Activated naive CD4-positive, alpha-beta T cell treated with anti-CD3 and anti-CD28 coated beads, Interleukin-2, amount 50 U/mL, for 72 hours (primary cell): ENCODE measurements at places on chromosomes 7 and 10. TPM values are rescaled to one million over a fixed set of nuclear protein-coding genes. Genes with fewer than 3 reads are reported as not detected.

DNA sequence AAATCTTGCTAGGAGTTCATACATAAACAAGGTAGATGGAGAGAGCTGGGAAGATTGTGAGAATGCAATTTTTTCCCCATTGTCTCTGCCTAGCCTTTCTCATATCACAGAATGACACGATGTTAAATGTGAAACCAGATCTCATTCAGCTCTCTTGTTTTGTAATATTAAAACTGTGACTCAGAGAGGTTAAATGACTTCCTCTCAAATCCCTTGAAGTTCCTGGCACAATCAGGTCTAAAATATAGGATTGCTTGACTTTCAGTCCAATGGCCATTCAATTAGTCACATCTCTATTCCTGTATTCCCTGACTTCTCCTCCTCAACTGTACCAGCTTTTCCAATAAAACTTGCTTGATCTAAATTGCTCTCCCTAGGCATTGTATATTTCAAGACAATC is 3.1 kb downstream of the ANKRD22 start:
- DNase-seq: no peak

DNA sequence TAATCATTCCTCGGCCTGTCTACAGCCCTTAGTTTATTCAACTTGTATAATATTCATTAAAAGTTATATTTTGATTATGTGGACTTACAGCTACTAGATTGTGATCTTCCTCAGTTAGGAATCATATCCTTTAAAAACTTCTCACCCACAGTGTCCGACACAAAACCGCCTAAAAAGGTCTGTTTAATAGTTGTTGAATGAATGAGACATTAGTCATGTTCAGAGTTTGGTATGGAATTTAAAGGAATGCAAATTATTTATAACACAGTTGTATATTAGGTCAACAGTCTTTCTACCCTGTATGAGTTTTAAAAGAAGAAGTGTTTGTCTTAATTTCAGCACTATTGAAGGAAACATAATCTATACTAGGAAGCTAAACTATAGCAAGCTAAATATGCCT is 390.0 kb downstream of the ARL4A start:
- DNase-seq: no peak

DNA sequence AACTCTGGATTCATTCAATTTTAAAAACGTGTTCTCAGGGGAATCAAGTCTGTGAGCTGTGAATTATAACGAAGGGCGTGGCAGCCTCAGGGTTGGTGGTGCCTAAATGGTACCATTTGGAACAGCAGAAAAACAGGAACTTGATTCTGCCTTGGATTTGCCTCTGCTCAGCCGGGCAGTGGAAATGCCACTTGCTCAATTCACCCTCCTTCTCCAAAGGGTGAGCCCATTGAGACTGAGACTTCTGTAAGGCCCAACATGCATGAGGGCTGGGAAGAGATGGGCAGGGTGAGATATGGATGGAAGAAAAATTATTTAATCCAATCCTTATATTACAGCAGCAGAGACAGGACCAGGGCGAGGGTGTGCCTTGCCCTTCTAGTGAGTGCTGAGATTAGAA is 107.1 kb upstream of the HABP2 start:
- DNase-seq: no peak

GRCh38 chr7:89800761-89801160 is 353.5 kb upstream of the STEAP1 start:
- DNase-seq: no peak

DNA sequence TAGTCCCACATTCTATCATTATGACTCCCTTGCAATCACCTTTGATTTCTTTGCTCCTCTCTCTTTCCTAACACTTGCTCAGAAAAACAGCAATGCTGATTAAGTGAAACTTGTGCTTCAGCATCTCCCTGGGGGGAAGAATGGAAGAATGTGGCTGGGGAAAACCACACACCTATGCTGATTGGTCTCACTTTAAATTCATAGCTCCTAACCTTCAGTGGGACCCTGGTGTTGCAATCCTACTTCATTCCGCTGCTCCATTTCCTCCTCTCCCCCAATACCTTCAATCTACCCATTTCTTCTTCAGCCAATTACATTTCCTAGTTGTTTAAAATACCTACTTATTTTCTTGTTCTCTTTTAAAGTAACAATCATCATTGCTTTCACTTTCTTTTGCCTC is 1166.7 kb upstream of the C7orf33 start:
- DNase-seq: no peak

DNA sequence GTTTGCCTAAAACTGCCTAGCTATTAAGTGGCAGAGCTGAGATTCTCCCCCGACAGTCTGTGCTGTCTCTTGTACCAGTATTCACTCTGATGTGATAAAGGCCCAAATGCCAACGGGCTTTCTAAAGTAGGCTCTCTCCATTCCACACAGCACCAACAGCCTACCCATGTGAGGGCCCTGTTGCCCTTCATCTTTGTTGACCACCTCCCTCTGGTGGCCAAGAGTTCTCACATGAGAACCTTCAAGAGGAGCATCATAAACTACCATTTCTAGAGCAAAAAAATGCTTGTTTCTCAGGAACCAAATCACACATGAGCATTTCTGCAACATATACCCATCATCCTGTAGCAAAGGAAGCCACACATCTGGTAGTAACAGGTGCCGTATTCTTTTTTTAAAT is 185.8 kb downstream of the GRM8 start:
- no peak for DNase-seq

- no peak for DNase-seq
Measured at GRCh38 chr10:109963439-109963838, 40.1 kb upstream of the XPNPEP1 start.

- DNase-seq: no peak
Measured at GRCh38 chr7:47954231-47954911, 6.1 kb upstream of the PKD1L1 start.

GRCh38 chr10:51758366-51758765 is 59.0 kb upstream of the CSTF2T start:
- no peak for DNase-seq

DNA sequence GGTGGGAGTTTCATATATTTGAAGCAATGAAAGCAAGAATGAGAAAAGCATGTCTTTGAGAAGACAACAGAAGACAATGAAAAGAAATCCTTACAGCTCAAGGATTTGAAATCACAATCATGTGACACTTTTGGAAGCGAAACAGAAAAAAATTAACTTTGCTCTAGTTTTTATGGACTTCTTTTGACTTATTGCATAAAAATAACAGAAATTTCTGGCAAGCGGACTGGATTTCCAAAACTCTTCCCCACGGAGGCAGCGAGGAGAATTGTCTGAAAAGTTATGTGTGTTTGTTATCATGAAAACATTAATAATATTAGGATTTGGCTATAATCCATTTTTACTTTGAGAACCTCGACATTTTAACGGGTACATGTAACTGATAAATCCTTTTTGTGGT is 223.3 kb downstream of the LRMDA start:
- DNase-seq: no peak

DNA sequence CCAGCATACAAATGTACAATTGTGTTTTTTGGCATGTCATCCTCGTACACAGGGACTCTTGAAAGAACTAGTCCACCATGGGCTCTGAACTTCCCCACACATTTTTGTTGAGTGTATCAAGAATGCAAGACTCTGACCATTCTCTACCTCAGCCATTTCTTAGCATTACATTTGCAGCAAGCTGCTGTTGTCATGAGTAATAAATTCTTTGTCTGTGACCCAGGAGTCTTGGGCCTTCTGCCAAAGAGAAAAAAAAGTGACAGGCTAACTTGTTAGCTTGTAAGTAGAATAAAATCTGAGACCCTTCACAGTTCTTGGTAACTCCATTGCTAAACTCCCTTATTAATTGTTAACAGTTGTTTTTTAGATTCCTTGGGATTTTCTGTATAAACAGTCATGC is 542.3 kb upstream of the MBL2 start:
- DNase-seq: no peak

- no peak for DNase-seq
Measured at GRCh38 chr7:128933180-128933891, 4.4 kb upstream of the IRF5 start.

- DNase-seq: no peak
Measured at GRCh38 chr7:28479507-28479947, 67.2 kb downstream of the CREB5 start.

- no peak for DNase-seq
Measured at GRCh38 chr10:6211671-6212635, 9.2 kb downstream of the PFKFB3 start.

GRCh38 chr10:4267086-4267773 is 482.2 kb upstream of the KLF6 start:
- DNase-seq: no peak

- DNase-seq: no peak
Measured at GRCh38 chr10:7304110-7304509, 106.7 kb downstream of the SFMBT2 start.

GRCh38 chr10:48506147-48506917 is 98.5 kb downstream of the ARHGAP22 start:
- no peak for DNase-seq

GRCh38 chr7:84076219-84076618 is 118.4 kb downstream of the SEMA3A start:
- DNase-seq: no peak

DNA sequence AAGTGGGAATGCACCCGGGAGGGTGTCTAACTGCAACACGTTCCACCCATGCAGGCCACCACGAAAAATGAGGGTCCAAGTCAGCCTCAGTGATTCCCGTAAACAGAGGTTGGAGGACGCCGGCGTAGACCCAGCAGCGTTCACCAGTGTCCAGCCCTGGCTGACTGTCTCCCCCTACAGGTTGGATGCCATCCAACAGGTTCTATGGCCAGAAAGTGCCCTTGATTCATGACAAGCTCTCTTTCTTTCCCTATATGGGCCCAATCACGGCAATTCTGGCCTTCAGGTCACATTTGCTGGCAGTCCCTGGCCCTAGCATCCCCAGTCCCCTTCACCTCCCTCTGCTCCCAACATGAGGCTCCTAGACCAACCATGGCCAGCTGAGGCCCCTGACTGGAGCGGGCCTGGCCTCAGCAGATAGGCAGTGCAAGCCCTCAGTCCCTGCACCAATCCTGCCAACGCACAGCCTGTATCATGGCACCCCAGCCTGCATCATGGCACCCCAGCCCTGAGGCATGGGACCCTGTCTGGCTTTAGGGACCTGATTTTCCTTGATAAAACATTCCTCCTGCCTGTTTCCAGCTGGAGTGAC is 227.4 kb downstream of the GRID1 start:
- DNase-seq: no peak

DNA sequence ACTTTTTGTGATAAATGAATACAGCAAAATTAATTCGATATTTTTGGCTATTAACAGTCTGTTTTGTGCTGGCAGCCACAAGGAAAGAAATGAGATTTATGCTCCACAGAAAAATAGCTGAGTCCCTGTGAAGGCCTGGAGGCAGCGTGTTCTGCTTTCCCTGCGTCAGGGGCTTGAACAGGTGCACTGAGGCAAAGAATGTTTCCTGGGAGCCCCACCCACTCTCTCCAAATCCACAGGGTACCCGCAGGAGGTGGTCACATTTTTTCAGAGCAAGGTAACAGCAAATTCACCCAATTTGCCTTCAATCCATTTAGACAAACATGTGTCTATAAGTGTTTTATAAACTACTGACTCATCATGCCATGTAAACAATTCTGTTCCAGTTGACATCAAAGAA is 308.1 kb downstream of the TCERG1L start:
- no peak for DNase-seq

GRCh38 chr7:114921631-114922025 is 266 bp upstream of the MDFIC start:
- DNase-seq: no peak

- no peak for DNase-seq
Measured at GRCh38 chr10:17154116-17154515, 24.5 kb upstream of the CUBN start.

DNA sequence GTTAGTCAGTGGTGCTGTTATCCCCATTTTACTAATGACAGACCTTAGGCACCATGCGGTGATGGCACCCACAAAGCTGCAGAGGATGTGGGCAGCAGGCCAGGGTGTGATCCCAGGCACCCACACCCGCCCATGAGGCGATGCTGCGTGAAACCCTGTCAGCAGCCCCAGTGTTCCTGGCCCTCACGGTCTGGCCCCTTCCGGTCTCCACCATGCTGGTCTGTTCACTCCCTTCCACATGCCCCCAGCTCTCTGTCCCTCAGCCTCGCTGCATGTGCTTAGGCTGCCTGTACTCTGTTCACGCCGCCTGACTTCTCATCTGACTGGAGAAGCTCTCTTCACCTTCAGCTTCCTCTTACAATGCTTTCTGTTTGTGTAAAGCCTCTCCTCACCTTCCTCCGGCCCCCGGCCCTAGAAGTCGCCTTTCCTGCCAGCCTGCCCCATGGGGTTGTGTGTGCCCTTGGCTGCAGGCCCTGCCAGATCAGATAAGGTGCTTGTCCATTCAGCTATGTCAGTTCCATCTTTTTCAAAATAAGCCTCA is 17.6 kb upstream of the ORAI2 start:
- peak; percentile 60 for DNase-seq

- no peak for DNase-seq
Measured at GRCh38 chr7:22607180-22607579, 107.2 kb upstream of the STEAP1B start.

GRCh38 chr7:53318566-53318965 is 283.1 kb downstream of the POM121L12 start:
- no peak for DNase-seq

Gene EIF5AL1
- 0.16 TPM for total RNA-seq

Gene PRTFDC1
- 1.1 TPM for total RNA-seq

Gene PDE6C
- total RNA-seq: not detected

Gene CHST3
- total RNA-seq: 0.88 TPM

Gene PNLIP
- total RNA-seq: not detected

Gene HTRA1
- not detected for total RNA-seq

Gene SLC26A3
- not detected for total RNA-seq

Gene ACTL6B
- not detected for total RNA-seq

Gene TMEM130
- not detected for total RNA-seq

Gene RBP3
- total RNA-seq: not detected

Gene TOMM7
- total RNA-seq: 270 TPM

Gene HOXA6
- not detected for total RNA-seq

Gene FAM221A
- 8.8 TPM for total RNA-seq

Gene SFTPA1
- total RNA-seq: not detected

Gene CLRN3
- total RNA-seq: not detected

Gene PCLO
- 0.02 TPM for total RNA-seq

Gene ING3
- total RNA-seq: 29.7 TPM

Gene SCD
- 185 TPM for total RNA-seq

Gene SLC13A1
- total RNA-seq: not detected
